ENCODE measurements at places on chromosomes 7 and 10.

DNA sequence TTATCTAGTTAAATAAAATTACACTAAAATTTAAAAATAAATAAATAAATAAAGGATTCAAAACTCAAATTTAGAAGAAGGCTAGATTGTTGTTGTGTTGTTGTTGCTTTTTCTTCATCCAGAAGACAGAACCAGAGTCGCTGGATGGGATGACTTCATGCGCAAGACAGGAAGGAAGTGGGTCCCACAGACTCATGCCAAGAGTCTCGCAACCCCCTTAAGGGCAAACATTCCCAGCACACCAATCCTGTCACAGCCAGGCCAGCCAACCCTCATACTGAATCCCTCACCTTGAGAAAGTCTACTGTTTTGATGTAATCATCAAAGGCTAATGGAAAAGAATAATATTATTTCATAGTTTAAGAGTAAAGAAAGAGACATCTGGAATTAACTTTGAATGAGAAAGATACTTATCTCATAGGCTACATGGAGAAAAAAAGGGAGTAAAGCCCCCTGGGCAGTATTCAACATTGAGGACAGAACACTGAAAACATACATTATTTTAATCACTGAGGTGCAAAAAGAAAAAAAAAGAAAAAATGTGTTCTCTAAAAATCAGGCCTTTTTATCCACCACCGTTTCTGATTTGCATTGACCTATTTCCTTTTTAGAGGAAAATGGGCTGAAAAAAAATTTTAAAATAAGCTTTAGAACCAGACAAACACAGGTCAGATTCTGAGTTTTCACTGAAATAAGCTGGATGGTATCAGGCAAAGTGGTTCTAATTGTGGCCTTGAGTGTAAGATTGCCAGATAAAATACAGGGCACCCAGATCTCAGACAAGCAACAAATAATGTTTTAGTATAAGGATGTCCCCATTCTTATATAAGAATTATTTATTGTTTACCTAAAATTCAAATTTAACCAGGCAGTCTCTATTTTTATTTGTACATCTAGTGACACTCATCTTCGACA is 826.5 kb downstream of the TNS3 start:
- DNase-seq, result no peak

- DNase-seq, result no peak
Observed at GRCh38 chr7:150435047-150435389, 15.4 kb upstream of the GIMAP8 start.

- DNase-seq, result peak; percentile 4
Observed at GRCh38 chr7:136086712-136087111, 109.6 kb upstream of the MTPN start.

DNA sequence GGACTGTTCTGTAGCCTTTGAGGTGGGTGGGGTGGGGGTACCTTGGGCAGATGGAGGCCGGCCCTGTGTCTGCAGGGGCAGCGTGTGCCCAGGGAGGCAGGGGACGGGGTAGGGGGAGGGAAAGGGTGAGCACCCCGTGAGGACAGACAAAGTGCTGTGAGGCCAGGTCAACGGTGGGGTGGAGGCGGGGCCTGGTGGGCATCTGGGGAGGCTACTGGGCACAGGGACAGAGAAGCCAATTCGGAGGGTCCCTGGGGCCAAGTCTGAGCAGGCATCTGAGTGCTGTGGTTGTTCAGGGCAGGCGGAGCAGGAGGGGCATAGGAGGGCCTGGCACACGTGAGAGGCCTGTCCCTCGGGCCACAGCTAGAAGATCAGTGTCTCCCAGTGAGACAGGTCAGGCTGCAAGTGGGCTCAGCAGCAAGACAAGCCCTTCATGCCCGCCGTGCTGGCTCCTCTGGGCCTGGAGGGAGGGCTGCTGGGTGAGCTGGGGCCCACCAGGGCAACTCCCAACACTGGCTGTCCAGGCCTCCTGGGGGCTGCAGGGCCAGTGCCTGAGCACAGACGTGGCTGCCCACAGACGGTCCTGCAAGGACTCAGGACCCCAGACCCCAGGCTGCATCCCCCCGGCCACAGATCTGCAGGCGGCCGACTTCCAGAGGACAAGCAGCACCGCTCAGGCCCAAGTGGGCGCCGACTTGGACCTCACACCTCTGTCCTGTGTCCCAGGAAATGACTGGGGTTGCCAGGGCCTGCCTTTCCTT is 26.4 kb upstream of the KNDC1 start:
- no peak for DNase-seq

DNA sequence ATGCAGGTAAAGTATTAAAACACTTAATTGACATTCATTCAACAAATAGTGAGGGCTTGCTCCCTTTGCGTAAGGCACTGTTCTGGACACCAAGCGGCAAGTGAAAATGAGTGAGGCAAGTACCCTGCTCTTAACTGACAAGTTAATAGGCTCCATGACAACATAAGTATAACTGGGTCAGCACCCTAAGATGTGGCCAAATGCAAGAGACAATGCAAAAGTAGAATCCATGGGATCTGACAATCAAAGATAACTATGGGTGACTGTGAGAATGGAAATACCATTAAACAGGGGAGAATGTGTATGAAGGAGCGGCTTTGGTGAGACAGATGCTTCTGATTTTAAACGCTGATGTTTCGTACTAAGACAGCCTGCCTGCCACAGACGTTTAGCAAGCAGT is 160.5 kb downstream of the RAPGEF5 start:
- no peak for DNase-seq

GRCh38 chr7:1846331-1847065 is 176.4 kb downstream of the ELFN1 start:
- DNase-seq, result no peak

- peak; percentile 12 for DNase-seq
Observed at GRCh38 chr10:36464291-36464690, 661.1 kb upstream of the ANKRD30A start.

DNA sequence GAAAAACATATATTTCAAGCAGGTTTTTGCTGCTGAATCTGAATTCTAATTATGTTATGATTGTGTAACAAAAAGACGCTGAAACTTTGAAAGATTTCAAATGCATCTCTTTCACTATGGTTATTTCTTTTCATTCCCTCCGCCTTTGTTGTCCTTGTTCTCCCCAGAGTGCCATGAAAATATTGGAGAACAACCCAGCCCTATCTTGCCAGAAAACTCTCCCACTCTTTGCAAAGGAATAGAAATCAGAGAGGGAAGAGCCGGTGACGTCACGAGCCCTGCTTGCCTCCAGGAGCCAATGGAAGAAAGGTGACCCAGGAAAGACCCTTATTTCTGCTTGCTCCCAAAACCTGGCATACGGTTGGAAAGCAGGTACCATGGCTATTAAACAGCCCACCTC is 3.4 kb downstream of the GFRA1 start:
- DNase-seq, result no peak

DNA sequence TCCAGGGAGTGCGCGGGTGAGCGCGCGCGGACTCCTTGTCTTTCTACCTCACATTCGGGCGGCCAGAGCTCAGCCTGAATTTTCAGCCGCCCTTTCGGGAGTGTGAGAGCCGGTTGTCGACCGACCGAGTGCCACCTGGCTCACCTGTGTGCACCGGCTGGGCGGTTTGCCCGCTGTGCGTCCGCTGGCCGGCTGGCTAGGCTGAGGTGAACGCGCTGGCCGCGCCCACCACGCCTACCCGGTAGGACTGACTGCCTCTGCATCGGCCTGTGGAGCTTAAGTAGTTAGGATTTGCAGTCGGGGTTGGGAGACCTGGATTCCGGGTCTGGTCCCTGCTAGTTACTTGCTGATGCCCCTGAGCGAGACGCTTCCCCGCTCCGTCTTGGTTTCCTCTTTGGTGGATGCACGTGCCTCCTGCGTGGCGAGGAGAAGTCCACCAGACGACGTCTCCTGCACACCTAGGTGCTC is 553 bp downstream of the TSPAN15 start:
- DNase-seq, result no peak

GRCh38 chr10:12235796-12236195 is 39.8 kb downstream of the CDC123 start:
- DNase-seq, result no peak

DNA sequence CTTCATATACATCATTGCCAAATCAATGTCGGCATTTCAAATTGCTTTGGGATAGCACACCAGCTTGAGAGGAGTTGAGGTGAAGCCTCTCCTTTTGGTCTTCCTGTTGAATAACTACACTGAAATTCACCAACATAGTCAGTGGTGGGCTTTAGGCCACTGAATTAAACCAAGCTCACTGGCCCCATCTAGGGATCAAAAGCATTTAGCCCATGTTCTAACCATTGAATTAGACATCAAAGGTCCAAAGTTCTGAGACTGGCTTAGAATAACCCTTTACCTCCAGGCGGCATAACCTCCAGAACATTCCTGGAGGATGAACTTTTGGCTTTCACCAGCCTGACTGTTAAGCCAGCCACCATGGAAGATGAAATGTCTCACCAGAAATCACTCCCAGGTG is 54.6 kb downstream of the BPGM start:
- peak; percentile 39 for DNase-seq

DNA sequence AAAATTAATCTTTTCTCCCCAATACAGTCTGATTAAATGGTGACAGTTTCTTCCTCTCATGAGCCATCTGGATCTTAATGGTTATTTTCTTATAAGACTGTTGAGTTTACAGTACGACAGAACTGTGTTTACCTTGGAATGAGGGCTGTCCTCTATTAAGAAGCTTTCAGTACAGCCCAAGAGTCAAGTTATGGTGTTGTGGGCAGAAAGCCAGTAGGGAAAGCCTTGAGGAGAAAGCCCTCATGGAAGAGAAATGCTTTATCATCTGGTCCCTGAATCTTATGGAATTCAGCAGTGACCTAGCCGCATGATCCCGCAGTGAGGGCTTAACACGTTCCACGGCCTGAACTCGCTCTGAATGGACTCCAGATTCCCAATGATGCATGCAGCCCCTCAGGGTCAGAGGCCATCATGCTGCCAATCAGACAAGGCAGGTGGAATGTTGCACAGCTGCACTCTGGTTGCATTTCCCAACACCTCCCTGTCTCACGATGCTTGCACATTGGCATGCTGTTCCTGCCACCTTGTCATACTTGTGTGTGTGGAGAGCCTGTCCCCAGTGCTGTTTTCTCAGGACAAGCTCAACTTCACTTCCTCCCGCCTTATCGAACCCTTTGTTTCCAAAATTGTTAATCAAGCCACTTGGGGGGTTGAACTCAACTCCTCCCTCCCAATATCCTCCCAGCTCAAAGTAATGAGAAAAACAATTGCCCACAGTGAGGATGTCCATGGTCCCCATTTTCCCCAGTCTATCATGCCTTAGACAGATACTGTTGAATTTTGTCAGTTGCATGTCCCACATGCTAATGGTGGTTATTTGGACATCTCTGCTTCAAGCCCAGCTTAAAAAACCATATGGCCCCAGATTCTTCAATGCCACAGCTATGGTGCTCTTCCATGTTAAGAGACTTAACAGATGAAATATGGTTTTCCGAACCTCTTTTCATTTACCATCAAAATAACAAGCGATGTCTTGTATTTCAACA is 211.1 kb upstream of the TCF7L2 start:
- DNase-seq, result no peak

GRCh38 chr10:32929634-32930033 is 28.4 kb downstream of the ITGB1 start:
- no peak for DNase-seq

GRCh38 chr7:147639751-147640150 is 950.8 kb upstream of the C7orf33 start:
- no peak for DNase-seq

DNA sequence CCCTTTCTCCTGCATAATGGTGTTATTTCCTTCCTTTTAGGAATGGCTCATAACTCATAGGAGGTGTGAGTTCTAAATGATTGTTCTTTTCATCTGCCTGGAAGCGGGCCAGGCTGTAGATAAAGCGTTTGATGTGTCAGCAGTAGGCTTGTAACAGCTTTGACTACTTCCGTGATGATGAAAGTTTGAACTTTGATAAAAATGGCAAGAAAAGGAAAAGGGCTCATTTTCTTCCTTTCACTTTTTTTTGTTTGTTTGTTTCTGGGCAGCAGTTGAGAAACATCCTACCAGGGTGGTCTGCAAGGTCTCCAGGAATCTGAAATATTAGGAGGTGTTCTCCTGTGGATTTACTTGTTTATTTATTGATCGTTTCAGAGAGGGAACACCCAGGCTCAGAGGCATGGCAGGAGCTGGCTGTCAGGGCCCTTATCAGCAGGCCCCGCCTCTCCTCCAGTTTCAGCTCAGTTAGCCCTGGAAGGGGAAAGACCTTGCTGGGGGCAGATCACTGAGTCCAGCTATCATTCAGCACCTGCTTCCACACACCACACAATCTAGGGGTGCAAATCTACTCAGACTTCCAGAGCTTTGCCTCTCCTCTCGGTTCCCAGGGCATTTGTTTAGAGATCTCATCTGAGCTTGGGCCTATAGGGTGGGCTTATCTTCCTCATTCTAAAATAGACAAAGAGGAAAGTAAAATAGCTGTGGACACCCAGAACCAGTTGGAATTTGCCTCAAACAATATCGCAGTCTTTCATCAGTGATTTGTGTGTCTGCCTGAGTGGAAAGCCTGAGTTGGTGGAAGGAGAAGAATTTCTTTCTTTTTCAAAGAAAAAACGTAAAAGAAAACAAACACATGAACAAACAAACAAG is 130.9 kb downstream of the BMPER start:
- DNase-seq, result no peak

DNA sequence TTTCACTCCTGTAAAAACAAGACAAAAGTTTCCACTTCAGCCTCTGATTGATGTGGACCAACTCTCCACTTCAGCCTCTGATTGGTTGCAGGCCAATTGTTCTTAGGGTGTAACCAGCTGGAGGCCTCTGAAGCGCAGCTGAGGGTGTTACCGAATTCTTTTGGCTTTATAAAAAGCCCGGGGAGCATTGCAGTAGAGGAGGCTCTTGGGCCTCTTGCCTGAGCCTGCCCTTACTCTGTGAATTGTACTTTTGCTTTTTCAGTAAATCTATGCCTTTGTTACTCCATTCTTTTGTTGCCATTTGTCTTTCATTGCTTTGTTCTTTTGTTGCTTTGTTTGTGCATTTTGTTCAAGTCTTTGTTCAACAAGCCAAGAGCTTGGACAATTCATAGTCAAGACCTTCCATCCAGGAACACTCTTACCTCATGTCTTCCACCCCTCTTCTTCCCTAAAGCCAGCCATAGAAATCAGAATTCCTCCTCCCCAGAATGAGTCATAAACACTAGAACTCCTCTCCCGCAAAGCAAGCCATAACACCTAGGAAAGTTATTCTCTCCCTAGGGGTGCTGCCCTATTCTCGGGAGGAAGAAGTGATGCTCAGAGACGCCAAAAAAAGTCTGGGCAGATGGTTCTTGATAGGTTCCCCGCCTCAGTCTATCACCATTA is 53.5 kb upstream of the ARMC3 start:
- no peak for DNase-seq

DNA sequence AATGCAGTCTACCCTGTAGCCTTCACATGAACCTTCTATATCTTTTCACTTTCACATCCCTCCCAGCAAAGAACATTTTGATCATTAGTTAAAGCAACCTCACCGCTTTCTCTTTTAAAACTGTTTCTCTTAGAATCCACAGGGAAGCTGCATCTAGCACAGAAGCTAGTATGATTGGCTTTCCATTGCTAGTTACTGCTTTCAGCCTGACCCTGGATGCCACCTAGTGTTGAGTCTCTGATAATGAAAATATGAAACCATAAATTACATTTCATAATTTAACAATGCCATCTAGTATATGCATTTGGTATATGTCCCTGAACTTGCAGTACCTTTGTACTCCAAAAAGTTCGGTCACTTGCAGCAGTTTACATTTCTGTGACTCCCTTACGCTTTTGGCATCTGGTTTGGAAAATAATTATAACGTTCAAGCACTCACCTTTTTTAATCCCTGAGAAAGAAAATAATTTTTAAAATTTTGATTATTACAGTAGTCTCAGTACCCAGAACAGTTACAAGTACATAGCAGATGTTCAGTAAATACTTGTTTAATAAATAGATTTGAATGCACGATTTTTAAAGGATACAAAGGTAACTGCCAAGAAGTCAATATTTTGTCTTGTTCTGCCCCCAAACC is 22.7 kb downstream of the CISD1 start:
- peak; percentile 34 for DNase-seq

GRCh38 chr10:102785818-102786217 is 42.1 kb downstream of the WBP1L start:
- DNase-seq, result no peak

Data from foreskin fibroblast (primary cell).